Stimulated activated CD8-positive, alpha-beta memory T cell treated with anti-CD3 and anti-CD28 coated beads, Interleukin-7, amount 100 ng/mL, for 4 hours (primary cell): ENCODE measurements at places on chromosomes 16 and 17.

GRCh38 chr17:21548236-21548635 is 144.1 kb upstream of the KCNJ18 start:
- no peak for DNase-seq

DNA sequence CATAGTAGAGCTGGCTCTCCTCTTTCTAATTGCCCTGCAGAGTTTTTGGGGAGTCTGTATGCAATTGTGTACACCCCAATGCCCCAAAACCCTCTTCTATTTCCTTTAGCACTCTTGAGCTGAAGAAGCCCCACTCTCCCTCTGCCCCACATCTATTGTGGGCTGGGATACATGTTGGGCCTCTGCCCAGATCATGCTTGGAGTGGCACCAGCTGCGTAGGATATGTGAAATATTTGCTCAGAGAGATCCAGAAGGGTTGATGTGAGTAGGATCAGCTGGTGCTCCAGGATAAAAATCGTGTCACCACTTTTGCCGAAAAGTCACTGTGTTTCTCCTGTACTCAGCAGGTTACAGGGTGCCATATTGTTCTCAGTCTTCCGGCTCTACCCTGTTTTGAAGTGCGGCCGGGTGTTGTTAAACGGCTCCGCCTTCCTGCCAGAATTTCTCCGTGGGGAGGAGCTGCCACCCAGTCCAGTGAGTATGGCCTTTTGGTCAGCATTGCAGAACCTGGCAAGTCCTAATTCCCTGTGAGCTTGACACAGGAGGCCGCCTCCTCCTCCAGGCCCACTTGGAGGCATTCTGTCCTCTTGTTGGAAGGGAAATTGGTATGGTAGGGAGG is 664.5 kb downstream of the WWOX start:
- no peak for DNase-seq

DNA sequence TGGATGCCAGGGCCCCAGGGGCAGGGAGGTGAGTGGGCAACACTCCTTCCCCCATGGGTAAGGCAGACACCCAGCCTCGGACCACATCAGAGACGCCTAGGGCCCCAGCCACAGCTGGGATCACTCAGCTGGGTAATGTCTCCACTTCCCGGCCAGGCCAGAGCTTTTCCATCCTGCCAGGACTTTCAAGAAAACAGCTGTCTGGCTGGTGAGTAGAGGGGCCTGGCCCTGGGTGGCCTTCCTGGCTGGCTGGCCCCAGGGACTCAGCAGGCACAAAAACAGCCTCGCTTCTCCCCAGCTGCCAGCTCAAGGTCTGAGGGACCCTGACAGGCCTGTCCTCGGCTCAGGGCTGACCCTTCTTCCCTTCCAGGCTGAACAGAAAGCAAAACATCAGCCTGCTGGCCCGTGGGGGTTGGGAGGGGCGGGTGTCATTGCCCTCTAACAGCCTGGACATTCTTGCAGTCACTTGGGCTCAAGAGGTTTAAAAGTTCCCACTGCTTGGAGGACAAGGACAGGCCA is 45.3 kb upstream of the JPH3 start:
- no peak for DNase-seq

- no peak for DNase-seq
Observed at GRCh38 chr16:79212114-79212791, 388.3 kb downstream of the MAF start.

DNA sequence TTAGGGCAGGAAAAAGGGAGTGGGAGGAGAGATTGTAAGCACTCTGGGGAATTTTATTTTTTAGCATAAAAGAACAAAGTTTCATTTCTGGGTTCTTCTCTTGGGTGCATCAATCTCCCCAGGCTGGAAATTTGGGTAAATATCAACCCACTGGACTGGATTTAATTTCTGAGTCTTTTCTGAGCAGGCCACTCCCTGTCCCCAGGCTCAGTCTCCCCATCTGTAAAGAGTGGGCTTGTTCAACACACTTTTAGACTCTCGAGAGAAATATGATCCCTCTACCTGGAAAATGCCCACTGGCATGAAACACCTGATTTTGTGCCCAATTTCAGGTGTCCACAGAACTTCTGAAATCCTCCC is 617 bp upstream of the VTN start:
- no peak for DNase-seq

DNA sequence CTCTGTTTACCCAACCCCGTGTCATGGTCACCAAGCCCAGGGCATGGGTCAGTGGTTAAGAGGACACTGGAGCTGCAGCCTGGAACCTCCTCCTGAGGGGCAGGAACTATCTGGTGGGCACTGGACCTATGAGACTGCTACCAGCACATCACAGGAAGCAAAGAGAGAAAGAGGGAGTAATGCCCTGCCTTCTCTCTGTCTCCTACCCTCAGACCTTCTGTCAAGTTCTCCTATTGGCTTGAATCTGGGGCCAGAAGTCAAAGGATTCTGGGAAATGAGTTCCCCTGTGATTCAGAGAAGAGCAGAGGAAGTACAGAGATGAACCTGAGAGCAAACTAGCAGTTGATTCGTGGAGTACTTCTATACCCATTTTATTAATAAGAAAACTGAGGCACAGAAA is 123.0 kb upstream of the GNAO1 start:
- DNase-seq: no peak

DNA sequence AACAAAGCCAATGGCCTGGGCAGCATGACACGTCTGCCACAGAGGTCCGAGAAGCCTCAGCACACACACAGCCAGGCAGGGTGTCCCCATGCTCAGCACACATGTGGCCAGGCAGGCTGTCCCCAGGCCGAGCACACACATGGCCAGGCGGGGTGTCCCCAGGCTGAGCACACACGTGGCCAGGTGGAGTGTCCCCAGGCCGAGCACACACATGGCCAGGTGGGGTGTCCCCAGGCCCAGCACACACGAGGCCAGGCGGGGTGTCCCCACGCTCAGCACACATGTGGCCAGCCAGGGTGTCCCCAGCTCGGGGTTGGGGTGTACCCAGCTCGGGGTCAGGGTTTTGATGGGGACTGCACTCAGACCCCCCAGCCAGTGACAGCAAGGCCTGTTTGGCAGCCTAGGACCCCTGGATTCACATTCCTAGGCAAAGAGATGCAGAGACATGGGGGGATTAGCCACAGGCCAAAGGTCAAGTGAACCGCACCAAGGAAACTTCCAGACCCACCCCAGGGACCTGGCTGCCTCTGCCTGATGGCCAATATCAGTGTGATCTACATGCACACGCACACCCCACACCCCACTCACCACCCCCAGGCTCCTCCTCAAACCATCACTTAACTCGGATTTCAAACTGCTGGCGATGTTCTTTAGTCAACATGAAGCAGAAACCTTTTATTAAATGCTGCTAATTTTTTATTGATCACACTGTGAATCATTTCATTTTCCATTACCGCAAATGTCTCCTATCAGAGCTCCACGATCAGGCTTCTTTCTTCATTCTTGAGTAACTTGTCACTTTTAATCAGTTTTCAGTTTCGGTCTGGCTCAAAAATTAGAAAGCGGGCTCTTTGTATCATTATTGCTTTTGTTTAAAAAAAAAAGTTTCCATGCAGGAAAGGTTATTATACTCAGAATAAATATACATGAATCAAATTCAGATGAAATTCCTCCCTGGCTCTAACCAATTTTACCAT is 111.4 kb downstream of the ZNF423 start:
- no peak for DNase-seq

- DNase-seq: no peak
Observed at GRCh38 chr17:6269478-6269877, 165.4 kb downstream of the AIPL1 start.

GRCh38 chr16:20253825-20254224 is 73.5 kb downstream of the GP2 start:
- no peak for DNase-seq

- peak; percentile 13 for DNase-seq
Observed at GRCh38 chr16:50153596-50154419, 702 bp downstream of the TENT4B start.

DNA sequence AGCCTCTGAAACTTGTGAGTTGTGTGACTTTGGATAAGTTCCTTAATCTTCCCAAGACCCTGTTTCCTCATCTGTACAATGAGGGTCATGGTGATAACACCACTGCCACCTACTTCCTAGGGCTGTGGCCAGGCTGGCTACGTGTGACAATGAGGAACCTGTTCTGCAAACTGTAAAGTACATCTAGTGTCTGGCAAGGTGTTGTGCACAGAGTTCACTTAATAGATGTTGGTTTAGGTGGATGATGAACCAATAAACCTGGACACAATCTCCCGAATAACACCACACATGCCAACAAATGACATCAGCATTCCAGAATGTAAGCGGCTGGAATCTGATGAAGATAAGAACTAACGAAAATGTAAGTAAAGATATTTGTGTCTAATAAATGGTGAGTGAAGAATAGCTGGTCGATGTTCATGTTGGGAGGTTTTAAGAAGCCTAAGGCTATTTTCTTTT is 82.3 kb downstream of the MARCHF10 start:
- no peak for DNase-seq

- DNase-seq: no peak
Observed at GRCh38 chr16:73629011-73629410, 581.1 kb upstream of the ZFHX3 start.

DNA sequence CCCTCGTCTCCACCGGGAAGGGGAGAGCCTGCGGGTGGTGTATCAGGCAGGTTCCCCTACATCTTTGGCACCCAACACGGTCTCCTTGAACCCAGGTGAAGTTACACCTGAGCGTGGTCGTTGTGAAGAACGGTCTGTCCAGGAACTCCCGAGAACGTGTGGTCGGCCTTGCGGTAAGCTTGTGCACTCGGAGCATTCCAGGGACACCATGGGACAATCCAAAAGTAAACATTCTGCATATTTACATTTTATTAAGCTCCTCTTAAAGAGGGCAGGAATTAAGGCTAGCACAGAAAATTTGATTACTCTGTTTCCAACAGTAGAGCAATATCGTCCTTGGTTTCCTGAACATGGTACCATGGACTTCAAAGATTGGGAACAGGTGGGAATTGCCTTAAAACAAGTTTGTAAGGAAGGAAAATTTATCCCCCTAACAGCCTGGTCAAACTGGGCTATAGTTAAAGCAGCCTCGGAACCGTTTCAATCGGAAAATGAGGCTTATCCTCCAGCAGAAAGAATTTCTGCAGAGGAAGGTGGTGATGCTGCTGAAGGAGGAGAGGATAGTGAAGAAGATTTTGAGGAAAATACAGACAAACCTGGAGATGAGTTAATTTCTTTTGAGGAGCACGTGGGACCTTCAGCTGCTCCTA is 18.2 kb downstream of the ALOX15B start:
- DNase-seq: no peak

- DNase-seq: no peak
Observed at GRCh38 chr17:75245011-75245410, 16.4 kb downstream of the GGA3 start.

- DNase-seq: no peak
Observed at GRCh38 chr17:82216301-82217119, 3.9 kb upstream of the CCDC57 start.

DNA sequence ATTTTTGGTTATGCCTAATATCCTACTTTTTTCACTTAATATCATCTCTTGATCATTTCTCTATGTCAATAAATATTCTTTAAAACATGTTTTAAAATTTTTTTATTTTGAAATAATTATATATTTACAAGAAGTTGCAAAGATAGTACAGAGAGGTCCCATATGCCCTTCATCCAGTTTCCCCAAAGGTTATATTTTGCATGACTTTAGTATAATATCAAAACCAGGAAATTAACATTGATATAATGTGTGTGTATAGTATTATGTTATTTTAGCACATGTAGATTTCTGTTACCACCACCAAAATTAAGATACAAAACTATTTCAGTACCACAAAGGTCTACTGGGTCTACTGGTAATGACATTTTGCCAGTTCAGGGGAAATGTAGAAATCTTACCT is 60.7 kb downstream of the EFCAB5 start:
- DNase-seq: no peak

DNA sequence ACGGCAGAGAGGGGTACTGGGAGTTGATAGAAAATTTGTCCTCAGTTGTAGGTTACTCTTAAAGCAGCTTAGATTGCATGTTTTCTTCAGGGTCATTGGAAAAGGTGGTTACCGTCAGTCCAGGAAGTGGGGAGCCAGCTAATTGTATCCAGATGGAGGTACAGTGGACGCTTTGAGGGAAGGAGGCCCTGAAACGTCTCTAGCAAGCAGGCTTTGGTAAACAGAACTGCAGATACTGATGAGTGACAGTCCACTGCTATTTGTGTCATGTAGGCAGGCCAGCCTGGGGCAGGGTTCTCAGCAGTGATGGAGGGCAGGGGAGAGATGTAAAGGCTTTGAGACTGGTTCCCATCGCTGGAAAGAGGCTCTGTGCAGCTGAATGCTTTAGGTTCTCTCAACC is 30.2 kb upstream of the ST6GALNAC1 start:
- no peak for DNase-seq

GRCh38 chr17:78120971-78121800 is 7.4 kb downstream of the TMC6 start:
- no peak for DNase-seq

DNA sequence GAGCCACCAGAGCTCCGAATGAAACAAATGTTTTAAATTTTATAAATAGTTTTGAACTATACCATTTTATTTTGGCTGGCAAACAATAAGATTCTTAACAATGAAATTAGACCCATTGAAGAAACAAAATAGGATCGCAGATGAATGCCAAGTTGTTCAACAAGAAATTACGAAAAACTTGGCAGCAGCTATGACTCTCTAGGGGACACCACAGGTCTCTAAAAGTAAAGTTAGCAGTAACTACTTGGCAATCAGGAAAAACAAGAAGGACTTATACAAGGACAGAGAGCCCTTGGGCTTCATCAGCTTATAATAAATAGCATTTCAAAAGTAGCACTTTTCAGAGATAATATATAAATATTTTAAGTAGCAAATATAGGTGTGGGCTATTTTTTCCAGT is 603.8 kb upstream of the PSMD7 start:
- no peak for DNase-seq

DNA sequence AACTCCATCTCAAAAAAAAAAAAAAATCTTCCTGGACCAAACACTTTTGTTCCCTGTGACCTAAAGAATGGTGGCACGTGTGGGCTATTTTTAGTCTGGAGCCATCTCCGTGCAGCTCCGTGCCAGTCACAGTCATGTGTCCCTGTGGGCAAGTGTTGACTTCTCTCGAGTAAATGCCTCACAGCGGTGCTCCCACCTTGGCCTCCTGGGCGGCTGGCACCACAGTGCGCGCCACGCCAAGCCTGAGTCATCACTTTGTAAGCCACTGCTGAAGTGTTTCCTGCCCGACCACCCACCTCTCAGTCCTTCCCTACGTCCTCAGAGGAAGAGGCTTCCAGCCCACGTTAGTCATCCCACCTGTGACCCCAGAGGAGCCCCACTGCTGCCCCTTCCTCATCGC is 10.9 kb upstream of the HEXD start:
- DNase-seq: no peak

DNA sequence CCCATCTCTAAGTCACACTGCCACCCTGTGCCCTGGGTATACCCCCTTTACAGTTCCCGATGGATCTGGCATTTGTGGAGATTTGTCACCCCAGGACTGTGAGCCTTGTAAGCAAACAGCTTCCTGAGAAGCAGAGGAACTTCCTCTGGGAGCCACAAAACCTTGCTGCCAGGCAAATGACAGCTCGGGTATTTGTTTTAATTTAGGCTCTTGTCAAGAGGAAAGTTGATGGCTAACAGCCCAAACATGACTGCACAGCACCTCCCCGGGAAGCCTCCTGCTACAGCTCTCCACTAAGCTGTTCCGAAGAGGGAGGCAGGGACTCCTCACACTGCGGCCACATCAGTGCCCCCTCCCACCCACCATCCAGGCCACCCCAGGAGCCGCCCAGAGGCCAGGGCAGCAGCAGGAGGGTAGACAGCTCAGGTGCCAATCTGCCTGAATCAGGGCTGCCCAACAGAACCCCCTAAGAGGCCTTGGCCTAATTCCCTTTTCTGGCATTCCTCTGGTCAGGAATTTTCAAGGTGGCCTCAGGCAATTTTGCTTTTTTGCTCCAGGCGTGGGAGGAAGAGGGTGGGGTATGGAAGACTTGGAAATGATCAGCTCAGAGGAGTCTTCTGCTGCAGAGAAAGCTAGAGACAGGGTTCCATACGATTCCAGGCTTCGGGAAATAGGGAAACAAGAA is 2.6 kb downstream of the ABR start:
- no peak for DNase-seq
